ENCODE measurements at places on chromosomes 7 and 10.

- H3K4me3 ChIP-seq: no peak overlapping the region
- no peak overlapping the region for H3K27ac ChIP-seq
- no peaks in the 10 kb centered on the region for H3K4me1 ChIP-seq
- no peak for DNase-seq
- no peaks in the 10 kb centered on the region for H3K27me3 ChIP-seq
These were observed 27.4 kb downstream of the SCART1 start for GRCh38 chr10:133481086-133481643.

DNA sequence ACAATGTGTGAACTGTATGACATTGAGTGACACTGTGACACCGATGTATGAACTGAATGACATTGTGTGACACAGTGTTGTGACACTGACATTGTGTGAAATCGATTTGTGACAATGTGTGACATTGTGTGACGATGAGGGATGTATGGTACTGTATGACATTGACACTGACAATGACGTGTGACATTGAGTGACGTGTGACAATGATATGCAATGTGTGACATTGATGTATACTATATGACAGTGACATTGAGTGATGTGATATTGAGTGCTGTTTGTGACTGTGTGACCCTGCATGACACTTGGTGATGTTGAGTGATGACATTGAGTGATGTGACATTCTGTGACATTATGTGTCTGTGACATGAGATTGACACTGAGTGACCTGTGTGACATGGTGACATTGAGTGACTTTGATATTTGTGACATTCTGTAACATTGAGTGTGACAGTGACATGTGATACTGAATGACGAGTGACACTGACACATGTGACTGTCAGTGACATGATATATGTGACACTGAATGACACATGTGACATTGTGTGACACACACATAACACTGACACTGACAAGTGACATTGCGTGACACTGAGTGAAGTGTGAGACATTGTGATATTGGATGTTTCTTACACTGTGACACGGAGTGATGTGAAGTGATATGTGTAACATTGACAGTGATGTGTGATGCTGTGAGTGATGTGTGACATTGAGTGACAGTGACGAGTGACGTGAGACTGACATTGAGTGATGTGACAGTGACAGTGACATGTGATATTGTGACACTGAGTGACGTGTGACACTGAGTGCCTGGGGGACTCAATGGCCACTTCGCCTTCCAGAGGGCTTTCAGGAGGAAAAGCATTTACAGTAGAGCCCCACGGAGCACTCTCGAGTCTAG is 167.5 kb downstream of the PRKAG2 start:
- H3K4me3 ChIP-seq: no peak overlapping the region
- H3K36me3 ChIP-seq: no peaks in the 10 kb centered on the region
- H3K27me3 ChIP-seq: no peaks in the 10 kb centered on the region
- H3K4me1 ChIP-seq: no peaks in the 10 kb centered on the region

- H3K4me1 ChIP-seq: no peaks in the 10 kb centered on the region
- no peak for DNase-seq
- peaks cover 26% of the 10 kb centered on the region for H3K27me3 ChIP-seq
- no peak overlapping the region for H3K27ac ChIP-seq
- no peak overlapping the region for H3K4me3 ChIP-seq
These were observed 46.3 kb upstream of the FGFR2 start for GRCh38 chr10:121644501-121644900.

- peaks cover 48% of the 10 kb centered on the region for H3K4me1 ChIP-seq
- no peaks in the 10 kb centered on the region for H3K27me3 ChIP-seq
- peak overlapping the region; percentile 96 for H3K4me3 ChIP-seq
- peak; percentile 80 for DNase-seq
These were observed 148.2 kb downstream of the CELF2 start for GRCh38 chr10:11165591-11166543.

GRCh38 chr7:127873715-127874636 is 157.3 kb downstream of the LRRC4 start:
- H3K27ac ChIP-seq: no peak overlapping the region
- no peaks in the 10 kb centered on the region for H3K36me3 ChIP-seq
- H3K4me1 ChIP-seq: no peaks in the 10 kb centered on the region
- no peak for DNase-seq
- H3K4me3 ChIP-seq: no peak overlapping the region

DNA sequence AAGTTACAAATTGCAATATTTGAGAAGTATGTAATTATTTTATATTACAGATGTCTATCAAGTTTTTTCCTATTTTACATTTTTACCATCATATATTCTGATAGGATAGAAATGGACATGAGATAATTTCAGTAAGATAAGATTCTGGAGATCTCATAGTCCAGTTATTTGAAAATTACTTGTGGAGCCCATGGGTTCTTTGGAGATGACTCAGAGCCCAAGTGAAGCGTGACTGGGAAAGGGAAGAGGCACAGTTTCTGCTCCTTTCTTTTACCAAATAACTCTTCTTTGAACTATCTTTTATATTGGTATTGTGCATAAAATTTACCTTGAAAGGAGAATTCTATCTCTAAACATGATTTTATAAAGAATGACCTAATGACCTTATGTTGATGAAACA is 2.4 kb downstream of the CD36 start:
- no peaks in the 10 kb centered on the region for H3K36me3 ChIP-seq
- H3K27ac ChIP-seq: no peak overlapping the region
- no peak for DNase-seq
- no peak overlapping the region for H3K4me3 ChIP-seq
- no peaks in the 10 kb centered on the region for H3K4me1 ChIP-seq
- H3K27me3 ChIP-seq: no peaks in the 10 kb centered on the region

Data from T-cell (primary cell).